Ascending aorta (tissue), 2 donors: ENCODE measurements at places on chromosomes 3 and 15. TPM values are rescaled to one million over a fixed set of nuclear protein-coding genes. Genes with fewer than 3 reads are reported as not detected.

- no peak for DNase-seq
Measured at GRCh38 chr15:58175955-58176354, 37.8 kb downstream of the AQP9 start.

GRCh38 chr3:46465196-46465520, 453 bp upstream of the LTF start:
- no peak for DNase-seq

DNA sequence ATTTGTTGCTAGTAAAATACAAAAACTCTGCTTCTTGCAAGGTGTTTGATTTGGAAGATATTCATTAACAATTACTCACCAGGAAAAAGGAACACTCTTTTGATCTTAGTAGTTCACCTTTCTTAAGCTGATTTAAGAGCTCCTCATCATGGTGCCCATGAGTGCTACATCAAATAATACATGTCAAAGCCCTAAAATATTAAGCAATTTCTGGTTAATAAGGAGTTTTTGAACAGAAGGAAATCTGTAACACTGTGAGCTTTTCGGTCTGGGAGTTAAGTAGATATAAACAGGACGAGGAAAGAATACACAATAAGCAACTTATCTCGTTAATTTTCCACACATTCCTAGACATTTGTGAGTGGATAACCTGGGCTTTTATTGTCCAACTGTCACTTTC, 83.9 kb upstream of the DCBLD2 start:
- no peak for DNase-seq

DNA sequence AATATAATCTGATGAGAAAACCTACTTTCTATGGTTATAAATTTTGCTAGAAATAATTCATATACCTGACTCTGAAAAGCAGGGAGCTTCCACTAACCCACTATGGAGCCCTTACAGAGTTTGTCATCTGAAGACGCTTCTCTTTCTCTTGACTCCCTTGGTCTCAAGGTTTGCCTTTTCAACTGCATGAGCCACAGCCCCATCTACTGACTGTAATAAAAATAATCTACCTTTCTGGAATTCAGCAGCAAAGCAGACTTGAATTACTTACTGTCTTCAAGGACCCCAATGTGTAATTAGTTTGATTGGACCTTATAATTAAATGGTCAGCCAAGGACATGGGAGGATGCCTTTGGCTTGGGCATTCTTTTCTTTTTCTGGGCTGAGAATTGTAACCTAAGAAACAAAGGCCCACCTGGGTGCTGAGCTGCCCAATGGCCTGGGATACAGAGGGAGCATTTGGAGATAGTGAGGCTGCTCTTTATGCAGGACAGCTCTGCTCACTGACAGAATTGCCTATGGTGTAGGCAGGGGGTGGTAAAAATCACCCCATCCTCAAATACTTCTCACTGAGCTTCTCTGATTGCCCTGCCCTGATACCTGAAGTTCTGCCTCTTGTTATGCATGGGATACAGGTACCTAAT, 178.6 kb upstream of the TRIM42 start:
- DNase-seq: no peak

- no peak for DNase-seq
Measured at GRCh38 chr3:106685745-106686144, 691.5 kb upstream of the CCDC54 start.

- DNase-seq: no peak
Measured at GRCh38 chr3:53213276-53213675, 42.5 kb downstream of the TKT start.

GRCh38 chr3:143160437-143160836, 40.9 kb downstream of the CHST2 start:
- DNase-seq: no peak

DNA sequence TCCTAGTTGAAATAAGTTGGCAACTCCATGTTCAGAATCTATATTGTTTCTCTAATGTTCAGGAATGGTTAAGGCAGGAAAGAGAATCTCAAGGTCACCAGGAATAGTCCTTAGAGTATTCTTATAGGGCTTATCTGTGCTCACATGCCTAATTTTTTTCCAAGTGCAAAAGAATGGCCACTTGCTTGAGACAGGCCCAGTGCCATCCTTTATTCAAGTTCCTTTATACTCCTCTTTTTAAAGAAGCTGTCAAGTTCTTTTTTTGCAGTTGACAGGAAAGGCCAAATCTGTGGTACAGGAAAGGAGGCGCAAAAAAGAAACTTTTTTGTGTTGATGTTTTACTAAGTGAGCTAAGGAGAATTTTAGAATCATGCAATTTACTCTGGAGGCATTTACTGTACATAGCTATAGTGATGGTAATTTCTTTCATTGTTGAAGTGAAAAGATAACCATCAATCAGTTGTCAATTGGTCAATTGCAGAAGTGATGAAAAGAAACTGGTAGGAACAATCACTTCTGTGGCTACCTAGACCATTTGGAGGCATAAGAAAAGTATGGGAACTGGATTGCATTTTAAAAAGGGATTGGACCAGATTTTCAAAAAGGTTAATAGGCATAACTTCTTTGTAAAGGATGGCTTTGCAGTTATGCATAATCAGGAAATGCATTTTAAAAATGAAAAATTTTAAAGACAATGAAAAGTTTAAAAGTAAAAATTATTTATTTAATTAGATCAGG, 102.5 kb upstream of the SOX2 start:
- DNase-seq: no peak

GRCh38 chr3:111794711-111795110, 64.4 kb upstream of the PHLDB2 start:
- no peak for DNase-seq

The CDHR4 gene
- total RNA-seq: not detected

DNA sequence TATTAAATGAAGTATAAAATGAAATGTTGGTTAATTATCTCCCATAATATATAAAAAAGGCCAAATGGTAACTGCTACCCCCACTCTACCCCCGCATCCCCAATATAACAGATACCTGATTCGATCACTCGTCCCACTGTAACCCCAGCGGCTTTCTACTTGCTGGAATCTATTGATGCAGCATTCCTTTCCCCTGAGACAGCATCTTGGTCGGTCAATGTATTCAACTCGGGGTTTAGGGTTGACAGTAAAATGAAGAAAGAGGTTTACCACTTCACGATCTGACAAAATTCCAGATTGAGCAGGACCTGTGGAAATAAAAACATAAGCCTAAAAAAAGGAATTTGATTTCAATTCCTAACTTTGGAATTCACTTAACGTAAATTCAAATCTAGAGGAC, 18.6 kb upstream of the C15orf40 start:
- no peak for DNase-seq

DNA sequence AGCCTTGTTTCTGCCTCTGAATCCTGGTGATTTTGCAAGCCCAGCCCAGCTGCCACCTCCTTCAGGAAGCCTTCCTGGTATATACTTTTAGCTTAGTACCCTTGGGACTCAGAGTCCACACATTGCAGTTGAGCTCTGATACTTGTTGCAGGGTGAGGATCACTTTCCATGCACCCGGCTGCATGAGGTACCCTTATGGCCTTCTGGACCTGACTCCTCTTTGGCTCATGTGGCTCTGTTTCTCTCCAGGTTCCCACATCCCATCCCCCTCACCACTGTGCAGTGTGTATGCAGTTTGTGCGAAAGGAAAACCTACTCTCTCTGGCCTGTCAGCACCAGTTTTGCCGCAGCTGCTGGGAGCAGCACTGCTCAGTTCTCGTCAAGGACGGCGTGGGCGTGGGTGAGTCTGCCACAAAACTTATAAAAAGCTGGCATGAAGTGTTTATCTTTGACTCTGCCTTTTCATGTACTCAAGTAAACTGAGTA, 23.1 kb upstream of the P4HTM start:
- no peak for DNase-seq

DNA sequence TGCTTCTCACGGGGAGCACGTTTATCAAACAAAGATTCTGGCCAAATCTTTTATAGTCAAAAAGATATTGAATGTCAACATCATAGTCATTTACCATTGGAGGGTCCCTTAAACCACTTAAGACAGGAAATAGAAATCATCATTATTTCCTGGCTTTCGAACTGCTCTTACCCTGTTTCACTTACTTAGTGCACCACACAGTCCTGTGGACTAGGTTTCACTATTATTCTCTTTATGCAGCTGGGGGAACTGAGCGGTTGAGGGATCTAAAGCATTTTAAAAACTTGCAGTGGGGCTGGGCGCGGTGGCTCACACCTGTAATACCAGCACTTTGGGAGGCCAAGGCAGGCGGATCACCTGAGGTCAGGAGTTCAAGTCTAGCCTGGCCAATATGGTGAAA, 13.7 kb upstream of the TPRG1 start:
- no peak for DNase-seq

The RBP2 gene
- not detected for total RNA-seq

The LHFPL4 gene
- total RNA-seq: not detected

The CDC25A gene
- not detected for total RNA-seq

The SLC7A14 gene
- not detected for total RNA-seq

The CD80 gene
- 3.2 TPM for total RNA-seq

GRCh38 chr15:63517628-63518027, 13.2 kb downstream of the USP3 start:
- DNase-seq: no peak

The CADPS gene
- not detected for total RNA-seq

The NDUFAF3 gene
- total RNA-seq: 200 TPM

- no peak for DNase-seq
Measured at GRCh38 chr15:37537802-37538201, 396.6 kb upstream of the TMCO5A start.

The SNX22 gene
- 0.53 TPM for total RNA-seq

DNA sequence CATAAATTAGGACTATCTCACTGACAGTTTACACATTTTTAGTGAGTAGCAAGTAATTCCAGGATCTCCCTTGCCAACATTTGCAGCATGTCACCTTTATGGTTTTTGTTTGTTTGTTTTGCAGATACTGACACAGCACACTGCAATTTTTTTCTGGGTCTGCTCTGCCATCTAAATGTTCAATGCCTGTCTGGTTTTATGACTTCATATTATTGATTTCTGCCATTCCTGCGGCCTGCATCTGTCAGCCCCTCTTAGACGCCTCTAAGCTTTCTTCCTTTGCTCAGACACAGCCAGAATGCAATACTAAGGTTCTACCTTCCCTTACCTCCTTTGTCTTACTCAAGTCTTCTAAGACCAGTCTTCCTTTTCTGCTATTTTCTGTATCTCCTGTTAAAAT, 321.2 kb upstream of the AZI2 start:
- no peak for DNase-seq

DNA sequence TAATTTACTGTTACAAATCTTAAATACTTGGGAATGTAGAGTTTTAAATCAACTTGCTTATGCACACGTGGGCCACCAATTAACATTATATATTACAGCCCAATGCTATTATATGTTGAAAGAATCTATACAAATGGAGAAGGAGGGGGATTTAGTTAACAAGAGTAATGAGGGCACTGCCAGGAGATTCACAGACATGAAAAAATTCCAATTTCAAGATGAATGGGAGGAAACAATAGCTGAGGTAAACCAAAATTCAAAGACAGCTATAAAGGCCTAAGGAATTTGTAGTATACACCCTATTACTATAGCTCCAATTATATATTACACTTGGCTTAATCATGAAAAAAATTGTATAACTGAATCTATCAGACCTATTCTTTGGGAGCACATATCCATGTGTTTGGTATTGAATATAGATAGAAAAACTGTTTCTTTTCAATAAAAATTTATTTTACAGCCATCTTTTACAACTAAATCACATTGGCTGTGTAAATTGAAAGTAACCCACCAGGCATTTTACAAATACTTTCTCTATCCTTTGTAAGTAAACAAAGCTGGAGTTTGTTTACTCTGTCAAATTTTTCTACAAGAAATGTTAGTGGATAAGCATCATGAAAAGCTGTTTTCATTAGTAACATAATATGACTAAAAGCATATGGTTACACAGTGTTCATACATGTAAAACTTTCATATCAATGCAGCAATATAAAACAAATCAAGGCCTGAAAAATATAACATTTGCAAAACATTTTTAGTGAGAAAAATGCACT, 1045.8 kb downstream of the ROBO1 start:
- DNase-seq: no peak

DNA sequence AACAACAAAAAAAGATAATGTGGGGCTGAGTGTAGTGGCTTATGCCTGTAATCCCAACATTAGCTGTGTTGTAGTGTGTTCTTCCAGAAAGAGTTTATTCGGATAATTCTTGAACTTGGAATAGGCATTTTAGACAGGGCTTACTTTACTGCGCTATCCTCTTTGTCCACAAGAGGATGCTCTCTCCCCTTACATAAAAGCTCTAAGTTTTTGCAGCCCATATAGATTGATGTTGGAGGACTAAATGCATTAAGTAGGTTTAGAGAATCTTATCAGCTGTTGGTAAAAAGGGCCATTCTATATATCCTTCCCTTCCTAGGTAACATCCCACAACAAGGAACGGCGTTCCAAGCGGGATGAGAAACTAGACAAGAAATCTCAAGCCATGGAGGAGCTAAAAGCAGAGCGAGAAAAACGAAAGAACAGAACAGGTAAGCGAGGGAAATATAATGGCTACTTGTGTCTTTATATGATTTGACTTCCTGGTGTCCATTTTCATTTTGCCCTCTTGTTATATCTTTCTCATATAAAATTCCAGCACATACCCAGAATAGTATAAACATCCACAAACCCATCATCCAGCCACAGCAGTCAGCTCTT, 27.8 kb upstream of the ITPKA start:
- DNase-seq: no peak

DNA sequence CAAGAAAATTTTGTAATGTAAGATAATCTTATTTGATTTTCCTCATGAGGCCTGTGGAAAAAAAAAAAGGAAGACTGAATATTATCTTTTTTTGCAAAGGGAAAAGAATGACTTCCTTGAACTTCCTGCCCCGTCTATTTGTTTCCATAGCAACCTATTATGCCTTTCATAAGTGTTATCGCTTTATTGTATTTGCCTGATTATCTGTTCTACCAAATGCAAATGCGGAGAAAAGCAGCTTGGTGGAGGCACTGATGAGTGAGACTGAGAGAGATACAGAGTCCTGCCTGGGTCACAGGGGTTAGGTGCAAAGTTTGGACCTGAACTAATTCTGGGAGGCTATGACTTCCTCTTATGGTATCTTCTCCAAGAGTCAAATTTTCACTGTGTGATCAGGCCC, 334.0 kb upstream of the KCNMB2 start:
- no peak for DNase-seq

DNA sequence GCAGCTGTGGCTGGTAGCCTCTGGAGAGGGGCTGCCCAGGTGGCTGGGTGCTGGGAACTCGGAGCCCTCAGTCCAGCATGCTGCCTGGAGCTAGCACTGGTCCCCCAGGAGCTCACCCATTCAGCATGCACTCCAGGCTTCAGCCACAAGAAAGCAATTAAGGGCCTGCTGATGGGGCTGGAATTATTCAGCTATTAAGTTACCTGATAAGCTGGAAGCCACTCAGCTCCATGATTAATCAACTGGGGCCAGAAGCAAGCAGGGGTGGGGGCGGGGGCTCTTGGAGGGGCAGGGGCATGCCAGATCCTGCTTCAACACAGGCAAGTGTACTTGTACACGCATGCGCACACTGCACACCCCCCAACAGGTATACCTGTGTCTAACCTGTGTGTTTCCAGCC, 22.1 kb upstream of the TMEM115 start:
- no peak for DNase-seq

GRCh38 chr3:132071043-132071442, 36.2 kb upstream of the CPNE4 start:
- DNase-seq: no peak

- no peak for DNase-seq
Measured at GRCh38 chr3:20071175-20071574, 30.9 kb downstream of the KAT2B start.
